EL (cell line): ENCODE measurements at places on chromosomes 5 and 9.

GRCh38 chr9:136378170-136379002 lies 4.9 kb upstream of the CARD9 start:
- DNase-seq: no peak

DNA sequence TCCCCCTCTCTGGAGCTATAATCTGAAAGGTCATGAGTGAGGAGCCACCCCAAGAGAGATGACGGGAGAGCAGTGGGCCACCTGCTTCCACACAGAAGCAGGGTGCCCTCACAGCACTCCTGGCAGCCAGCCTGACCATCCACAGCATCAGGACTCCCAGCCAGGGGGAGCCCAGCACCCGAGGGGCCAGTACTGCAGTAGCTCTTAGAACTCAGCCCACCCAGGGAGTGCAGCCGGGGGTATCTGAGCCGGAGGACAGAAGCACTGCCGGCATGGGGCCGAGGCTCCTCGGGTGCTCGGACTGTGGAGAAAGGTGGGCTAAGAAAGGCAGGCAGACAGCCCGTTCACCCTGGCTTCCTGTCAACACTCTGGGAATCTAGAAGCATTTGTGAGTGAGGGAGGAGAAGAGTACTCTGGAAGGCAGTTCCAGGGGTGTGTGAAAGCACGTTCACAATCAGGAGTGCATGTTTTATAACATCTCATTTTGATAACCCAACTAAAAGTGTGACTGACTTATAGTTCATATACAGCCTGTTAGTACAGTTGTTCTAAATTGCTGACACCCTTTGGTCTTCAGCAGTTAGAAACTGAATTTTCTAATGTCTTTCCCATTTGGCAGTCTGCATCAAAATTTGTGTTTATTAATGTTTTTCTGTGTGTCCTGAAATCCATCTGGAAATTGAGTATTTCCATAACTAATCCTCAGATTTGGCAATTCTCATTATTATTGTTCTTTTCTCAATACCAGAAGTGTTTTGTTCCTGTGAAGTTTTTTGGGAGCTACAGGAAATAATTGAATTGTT lies 25.9 kb upstream of the ASPN start:
- DNase-seq: no peak

GRCh38 chr5:149157330-149157729 lies 16.0 kb downstream of the ABLIM3 start:
- DNase-seq: no peak

- DNase-seq: peak; percentile 43
Measured at GRCh38 chr9:112601636-112602035, 115.0 kb downstream of the KIAA1958 start.

GRCh38 chr9:100505564-100506159 lies 32.7 kb downstream of the TMEFF1 start:
- peak; percentile 65 for DNase-seq

- DNase-seq: no peak
Measured at GRCh38 chr9:134289241-134289875, 36.9 kb upstream of the RXRA start.

GRCh38 chr5:66306105-66306843 lies 162.2 kb downstream of the SREK1 start:
- DNase-seq: peak; percentile 67

- DNase-seq: no peak
Measured at GRCh38 chr9:131815970-131816873, 76.3 kb upstream of the RAPGEF1 start.

GRCh38 chr5:137228816-137229215 lies 270.3 kb downstream of the SPOCK1 start:
- no peak for DNase-seq

DNA sequence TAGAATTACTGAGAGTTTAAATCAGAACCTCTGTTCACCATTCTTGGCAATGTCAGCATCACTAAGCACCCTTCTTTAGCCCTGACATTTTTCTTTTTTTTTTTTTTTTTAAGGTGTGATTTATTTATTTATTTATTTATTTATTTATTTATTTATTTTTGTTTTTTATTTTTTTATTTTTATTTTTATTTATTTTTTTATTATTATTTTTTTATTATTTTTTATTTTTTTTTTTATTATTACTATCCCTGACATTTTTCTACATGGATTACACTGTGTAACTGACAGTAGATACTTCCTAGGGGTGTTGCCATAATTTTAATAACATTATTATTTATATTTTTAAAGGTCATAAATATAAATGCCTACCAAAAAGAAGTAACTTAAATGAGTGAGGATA lies 47.0 kb upstream of the TRPM3 start:
- DNase-seq: no peak

DNA sequence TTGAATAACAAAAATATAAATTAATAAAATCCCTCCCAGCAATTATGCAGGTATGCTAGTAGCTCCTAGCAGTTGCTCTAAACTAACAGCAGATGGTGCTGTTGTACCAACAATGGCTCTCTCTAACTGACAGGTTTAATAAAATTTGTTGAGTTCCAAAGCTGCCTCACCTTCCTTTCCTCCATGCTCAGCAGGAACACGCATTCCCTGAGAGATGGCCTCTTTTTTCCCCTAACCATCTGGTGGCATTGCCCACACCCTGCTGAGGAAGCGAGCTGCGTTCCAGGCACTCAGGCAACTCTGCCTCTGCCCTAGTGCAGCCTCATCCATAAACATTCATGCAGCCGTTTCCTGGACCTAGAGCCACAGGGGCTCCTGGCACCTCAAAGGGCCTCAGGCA lies 106.2 kb downstream of the KLHL3 start:
- DNase-seq: peak; percentile 62

DNA sequence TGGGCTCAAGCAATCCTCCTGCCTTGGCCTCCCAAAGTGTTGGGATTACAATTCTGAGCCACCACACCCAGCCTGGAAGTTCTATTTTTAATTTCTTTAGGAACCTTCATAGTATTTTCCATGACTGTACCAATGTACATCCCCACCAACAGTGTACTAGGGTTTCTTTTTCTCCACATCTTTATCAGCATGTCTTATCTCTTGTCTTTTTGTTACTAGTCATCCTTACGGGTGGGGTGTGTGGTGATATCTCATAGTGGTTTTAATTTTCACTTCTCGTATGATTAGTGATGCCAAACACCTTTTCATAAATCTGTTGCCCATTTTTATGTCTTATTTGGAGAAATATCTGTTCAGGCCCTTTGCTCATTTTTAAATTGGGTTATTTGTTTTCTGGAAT lies 123.0 kb upstream of the MEF2C start:
- DNase-seq: no peak

GRCh38 chr5:156121234-156121633 lies 205.7 kb upstream of the SGCD start:
- no peak for DNase-seq

- no peak for DNase-seq
Measured at GRCh38 chr9:93303806-93304573, 120.1 kb downstream of the WNK2 start.

DNA sequence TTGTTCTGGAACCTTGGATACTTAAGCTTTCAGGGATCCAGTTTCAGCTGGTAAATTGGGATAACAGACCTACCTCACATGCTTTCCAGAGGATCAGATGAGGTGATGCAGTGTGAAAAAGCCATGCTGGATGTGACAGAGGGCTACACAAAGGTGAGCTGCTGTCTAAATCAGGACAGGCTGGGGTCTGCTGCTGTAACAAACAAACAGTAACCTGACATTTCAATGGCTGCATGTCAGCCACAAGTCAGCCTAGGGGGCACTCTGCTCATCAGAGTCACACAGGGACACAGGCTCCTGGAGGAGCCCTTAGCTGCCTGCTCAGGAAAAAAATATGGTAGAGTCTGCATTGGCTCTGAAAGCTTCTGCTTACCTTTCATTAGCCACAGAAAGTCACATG lies 66.7 kb upstream of the EGFLAM start:
- DNase-seq: no peak

DNA sequence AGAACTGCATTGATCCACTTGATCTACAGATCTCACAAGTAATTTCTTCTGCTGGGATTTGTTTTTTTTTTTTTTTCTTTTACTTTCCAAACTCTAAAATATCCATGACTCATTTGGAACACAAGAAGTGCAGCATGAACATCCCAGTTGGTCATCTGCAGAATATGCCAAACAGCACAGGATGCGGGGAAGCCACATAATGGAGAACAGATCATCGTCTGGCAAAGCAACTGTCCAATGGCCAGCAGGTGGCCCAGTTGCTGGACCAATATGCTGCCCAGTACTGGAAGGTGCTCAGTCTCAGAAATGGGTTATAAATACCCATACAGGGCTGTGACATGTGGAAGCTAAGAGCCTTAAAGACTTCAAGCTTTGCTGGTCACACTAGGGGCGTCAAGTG lies 221.3 kb upstream of the TAS2R1 start:
- peak; percentile 94 for DNase-seq

GRCh38 chr5:35488055-35488454 lies 129.6 kb upstream of the SPEF2 start:
- DNase-seq: no peak

- DNase-seq: no peak
Measured at GRCh38 chr5:75706016-75706415, 11.2 kb downstream of the POC5 start.

- no peak for DNase-seq
Measured at GRCh38 chr9:103942200-103942599, 151.9 kb upstream of the SMC2 start.

DNA sequence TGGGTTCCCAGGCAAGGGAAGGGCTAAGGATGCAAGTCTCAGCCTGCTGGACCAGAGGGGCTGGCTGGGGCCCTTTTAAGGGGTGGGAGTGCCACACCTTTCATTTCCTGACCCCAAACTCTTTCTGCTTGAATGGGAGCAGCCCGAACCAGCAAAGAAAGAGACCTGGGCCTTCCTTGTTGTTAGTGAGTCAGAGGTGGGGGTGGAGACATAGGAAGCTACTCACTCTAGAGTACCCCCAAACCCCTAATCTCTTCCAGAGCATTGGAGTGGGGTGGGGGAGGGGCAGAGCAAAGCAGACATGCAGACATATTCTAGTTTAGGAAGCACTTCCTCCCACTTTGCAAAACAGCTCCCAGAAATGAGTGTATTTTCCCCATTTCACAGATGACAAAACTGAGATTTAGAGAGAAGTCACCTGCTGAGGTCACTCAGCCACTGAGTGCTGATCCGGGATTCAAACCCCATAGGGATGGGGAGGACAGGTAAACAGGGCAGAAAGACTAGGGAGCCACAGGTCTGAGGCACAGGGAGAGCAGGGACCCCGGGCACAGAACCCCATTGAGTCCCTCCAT lies 6.0 kb upstream of the AQP3 start:
- DNase-seq: peak; percentile 41

DNA sequence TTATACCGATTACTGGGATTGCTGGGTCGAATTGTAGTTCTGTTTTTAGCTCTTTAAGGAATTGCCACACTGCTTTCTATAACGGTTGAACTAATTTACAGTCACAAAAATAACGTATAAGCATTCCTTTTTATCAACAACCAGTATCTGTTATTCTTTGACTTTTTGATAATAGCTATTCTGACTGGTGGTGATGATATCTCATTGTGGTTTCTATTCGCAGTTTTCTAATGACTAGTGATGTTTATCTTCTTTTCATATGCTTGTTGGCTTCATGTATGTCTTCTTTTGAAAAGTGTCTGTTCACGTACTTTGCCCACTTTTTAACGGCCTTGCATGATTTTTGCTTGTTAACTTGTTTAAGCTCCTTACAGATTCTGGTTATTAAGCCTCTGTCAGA lies 74.4 kb downstream of the FAM174A start:
- DNase-seq: no peak

- DNase-seq: peak; percentile 26
Measured at GRCh38 chr5:65329266-65329665, 152.5 kb downstream of the ADAMTS6 start.

- no peak for DNase-seq
Measured at GRCh38 chr9:38724754-38725153, 4.8 kb upstream of the FAM240B start.

DNA sequence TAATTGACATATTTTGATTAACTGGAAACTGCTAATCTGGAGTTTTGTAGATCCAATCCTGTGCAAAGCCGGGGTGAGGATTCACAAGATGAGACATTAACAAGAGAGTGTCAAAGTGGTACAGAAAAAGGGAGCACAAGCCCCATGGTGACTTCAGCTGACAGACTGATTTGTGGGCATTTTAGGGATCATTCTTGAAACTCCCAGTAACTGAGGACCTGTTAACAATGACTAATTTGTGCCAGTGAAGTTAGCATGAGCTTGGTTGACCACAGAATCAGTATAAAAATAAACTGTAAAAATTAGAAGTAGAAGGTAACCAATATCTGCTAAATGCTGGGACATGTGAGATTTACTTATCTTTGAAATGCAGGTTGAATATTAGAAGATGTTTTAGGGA lies 1578.3 kb downstream of the EFNA5 start:
- no peak for DNase-seq

DNA sequence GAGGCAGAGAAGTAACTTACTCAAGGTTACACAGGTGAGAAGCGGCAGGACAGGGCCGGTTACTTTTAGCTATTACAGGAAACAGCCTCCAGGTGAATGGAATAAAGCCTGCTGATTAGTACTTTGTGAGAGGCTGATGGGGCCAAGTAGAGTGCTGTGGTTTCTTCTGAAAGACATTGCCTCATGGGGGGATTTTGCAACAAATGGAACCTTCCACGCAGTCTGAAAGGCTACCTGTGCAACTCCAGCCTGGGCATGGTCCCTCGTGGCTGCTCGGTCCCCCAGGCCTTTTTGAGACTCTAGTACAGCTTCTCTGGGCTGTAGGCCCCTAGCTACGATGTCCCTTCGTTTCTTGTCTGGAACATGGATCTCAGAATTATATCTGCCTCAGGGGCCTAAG lies 2.0 kb downstream of the TMEM268 start:
- DNase-seq: no peak

DNA sequence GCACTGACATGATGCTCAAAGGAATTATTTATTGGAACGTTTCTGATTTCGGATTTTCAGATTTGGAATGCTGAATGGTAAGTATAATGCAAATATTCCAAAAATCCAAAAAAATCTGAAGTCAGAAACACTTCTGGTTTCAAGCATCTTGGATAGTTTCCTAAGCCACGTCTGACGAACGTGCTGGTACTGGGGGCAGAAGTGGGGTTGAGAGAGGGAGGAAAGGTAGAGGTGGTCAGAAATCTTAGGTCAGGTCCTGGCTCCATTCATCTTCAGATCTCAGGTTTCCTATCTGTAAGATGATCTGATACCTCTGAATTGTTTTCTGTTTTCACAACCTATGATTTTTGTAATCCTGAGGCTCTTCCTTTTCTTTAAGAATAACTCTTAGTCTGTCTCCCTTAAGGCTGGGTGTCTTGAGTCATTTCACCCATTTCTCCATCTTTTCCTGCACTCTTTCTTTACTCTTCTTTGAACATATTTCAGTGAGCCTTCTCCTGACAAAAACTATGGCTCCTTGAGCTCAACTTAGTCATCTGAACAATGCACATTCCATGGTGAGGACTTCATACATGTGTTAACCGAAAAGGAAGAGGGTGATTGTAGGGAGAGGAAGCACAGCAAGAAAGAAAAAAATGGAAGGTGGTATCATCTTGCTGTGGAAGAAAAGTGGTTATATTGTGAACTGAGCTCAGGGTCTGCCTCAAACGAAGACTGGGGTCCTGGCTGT lies 3.3 kb downstream of the SGCD start:
- no peak for DNase-seq

GRCh38 chr9:111975709-111976108 lies 79.1 kb downstream of the UGCG start:
- DNase-seq: no peak

GRCh38 chr5:95761771-95762651 lies 30.9 kb downstream of the RHOBTB3 start:
- peak; percentile 87 for DNase-seq

- no peak for DNase-seq
Measured at GRCh38 chr5:94705427-94705826, 87.0 kb downstream of the SLF1 start.

GRCh38 chr5:45568813-45569212 lies 127.4 kb downstream of the HCN1 start:
- DNase-seq: no peak

- no peak for DNase-seq
Measured at GRCh38 chr9:4714266-4715016, 26.6 kb downstream of the AK3 start.
